ENCODE measurements at places on chromosomes 7 and 10. TPM values are rescaled to one million over a fixed set of nuclear protein-coding genes. Genes with fewer than 3 reads are reported as not detected.

Gene EBF3
- not detected for total RNA-seq

Gene ZNF488
- total RNA-seq, result 0.46 TPM

Gene PRSS37
- total RNA-seq, result not detected

DNA sequence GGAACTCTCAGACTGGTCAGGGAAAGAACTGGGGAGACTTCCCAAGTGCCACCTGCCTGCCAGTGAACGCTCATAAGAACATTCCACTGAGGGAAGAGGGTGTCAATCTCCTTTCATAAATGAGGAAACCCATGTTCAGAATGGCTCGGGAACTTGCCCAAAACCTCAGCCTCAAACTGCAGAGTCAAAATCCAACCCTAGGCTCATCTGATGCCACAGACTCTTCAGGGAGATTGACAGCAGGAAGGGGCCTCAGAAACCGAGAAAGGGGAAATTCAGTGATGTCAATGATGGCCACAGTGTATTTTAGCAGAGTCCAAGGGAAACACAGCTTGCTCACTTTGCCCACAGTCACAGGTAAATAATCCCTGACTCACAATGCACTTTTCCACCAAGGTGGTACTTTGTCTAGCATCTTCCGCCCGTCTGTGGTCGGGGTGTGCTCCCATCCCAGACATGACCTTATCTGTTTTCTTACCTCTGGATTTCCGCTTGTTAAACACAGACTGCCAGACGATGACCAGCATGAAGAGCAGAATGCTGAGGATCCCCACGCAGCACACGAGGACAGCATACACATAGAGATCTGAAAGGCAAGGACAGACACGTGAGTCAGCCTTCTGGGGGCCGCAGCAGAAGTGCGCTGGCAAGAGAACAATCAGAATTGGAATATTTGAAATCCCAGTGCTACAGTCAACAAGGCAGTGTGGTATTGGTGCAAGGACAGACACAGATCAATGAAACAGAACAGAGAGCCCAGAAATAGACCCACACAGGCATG, 38.4 kb downstream of the VSTM4 start:
- H3K36me3 ChIP-seq, result no peaks in the 10 kb centered on the region
- peaks cover 30% of the 10 kb centered on the region for H3K27me3 ChIP-seq
- no peak overlapping the region for H3K27ac ChIP-seq
- H3K4me3 ChIP-seq, result peak overlapping the region; percentile 59
- peaks cover 50% of the 10 kb centered on the region for H3K4me1 ChIP-seq

DNA sequence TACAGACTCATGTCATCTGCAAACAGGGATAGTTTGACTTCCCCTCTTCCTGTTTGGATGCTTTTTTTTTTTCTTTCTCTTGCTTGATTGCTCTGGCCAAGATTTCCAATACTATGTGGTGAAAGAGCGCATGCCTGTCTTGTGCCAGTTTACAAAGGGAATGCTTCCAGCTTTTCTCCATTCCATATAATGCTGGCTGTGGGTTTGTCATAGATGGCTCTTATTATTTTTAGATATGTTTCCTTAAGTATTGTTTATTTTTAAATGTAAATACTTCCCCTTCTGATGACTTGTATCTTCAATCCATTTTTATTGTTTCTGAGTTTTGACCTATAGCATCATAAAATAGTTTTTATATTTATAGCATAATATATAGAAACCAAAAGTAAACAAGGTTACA, 17.9 kb downstream of the FAM237B start:
- H3K27me3 ChIP-seq, result peaks cover 7% of the 10 kb centered on the region
- no peak for DNase-seq
- H3K4me1 ChIP-seq, result no peaks in the 10 kb centered on the region
- no peaks in the 10 kb centered on the region for H3K36me3 ChIP-seq

- no peaks in the 10 kb centered on the region for H3K27me3 ChIP-seq
- peak; percentile 33 for DNase-seq
- peaks cover 18% of the 10 kb centered on the region for H3K36me3 ChIP-seq
- peaks cover 61% of the 10 kb centered on the region for H3K4me1 ChIP-seq
- peak overlapping the region; percentile 100 for H3K4me3 ChIP-seq
- peak overlapping the region; percentile 100 for H3K27ac ChIP-seq
Measured at GRCh38 chr7:23530405-23530804, 1.4 kb downstream of the TRA2A start.

Gene SPOCK2
- 291 TPM for total RNA-seq

Gene DCLRE1C
- total RNA-seq, result 25.8 TPM

Gene NYAP1
- total RNA-seq, result 0.67 TPM

Gene TRIM73
- total RNA-seq, result 12.1 TPM
